ENCODE measurements at places on chromosomes 12 and 14.

DNA sequence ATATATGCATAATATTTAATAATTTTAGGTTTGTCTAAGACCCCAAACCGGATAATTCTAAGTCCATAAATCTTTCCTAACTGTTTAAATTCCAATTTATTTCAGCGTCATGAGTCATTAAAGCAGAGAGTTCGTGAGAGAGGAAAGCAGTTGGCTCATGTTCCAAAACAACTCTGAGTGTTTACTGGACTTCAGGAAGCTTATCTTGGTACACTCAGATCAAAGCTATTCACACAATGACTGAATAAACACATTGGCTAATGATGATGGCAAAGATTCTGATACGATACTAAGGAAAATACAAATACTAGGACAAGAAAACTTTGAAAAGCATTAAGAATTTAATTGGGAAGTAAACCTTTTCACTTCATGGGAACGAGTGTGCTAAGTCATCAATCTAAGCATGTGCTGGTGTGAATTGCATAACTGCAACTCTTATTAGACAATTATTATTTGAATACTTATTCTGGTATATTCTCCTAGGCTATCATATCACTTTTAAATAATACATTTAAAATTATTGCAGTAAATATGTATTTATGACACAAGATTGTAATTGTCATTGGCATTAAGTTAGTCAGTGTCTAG lies 34.8 kb upstream of the CLEC14A start:
- DNase-seq: no peak

GRCh38 chr12:25020621-25021243 lies 71.8 kb upstream of the BCAT1 start:
- peak; percentile 22 for DNase-seq

- no peak for DNase-seq
These were observed 99.9 kb downstream of the PPM1H start for GRCh38 chr12:62834971-62835547.

- no peak for DNase-seq
These were observed 138.4 kb upstream of the PARP11 start for GRCh38 chr12:4011597-4011996.

DNA sequence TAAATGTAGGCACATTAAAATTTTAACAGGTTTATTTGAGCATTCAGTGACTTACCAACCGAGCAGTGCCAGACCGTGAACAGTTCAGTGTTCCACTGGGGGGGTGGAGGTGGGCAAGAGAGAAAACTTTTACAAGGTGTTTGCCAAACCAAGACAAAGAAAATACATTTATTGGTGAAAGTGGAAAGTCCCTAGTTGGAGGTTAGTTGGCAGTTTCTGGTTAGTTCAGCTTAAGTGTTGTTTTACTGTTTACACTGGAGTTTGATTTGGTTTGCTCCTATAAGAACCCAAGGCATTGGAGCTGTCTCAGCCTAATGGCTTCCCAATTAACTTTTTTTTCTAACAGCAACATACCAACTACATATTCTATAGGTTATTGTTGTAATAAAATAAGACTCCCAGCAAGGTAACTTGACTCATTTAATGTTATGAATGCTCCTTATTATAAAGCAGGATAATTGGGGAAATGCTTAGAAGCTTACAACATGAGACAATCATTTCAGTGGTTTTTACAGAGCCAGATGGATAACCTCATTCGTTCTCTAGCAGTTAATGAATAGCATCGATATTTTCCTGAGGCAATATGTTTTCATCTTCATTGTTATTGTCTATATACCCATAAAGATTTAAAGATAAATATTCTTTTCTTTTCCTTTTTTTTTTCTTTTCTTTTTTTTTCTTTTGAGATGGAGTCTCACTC lies 115.8 kb downstream of the ETNK1 start:
- DNase-seq: no peak

- DNase-seq: no peak
These were observed 36.5 kb downstream of the ELK3 start for GRCh38 chr12:96230646-96231045.
